Activated T-cell treated with anti-CD3 and anti-CD28 coated beads for 24 hours (primary cell): ENCODE measurements at places on chromosomes 11 and 22.

DNA sequence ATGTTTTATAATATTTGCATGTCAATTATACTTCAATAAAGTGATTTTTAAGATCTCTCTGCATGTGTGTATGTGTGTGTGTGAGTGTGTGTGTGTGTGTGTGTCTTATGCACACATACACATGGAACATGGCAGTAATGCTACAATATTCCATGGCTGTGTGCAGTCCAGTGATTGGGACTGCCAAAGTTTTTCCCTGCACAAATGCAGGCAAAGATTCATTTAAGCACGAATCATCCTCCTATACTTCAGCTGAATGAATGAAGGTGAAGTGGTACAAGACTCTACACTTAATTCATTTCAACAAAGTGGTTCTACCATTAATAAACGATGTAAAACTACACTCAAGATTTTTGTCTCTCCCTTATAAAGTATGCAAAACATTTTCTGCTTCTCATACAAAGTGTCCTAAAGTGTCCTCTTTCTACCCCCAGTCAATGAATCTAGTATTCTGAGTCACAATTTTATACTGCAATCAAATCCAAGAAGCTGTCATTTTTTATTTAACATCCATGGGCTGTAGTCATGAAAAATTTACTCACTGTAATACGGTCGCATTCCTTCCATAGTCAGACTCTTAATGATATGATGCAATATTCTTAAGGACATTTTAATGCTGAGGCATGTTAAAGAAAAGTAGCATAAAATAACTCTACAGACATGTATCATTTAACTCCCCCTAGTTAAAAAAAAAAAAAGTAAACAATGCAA lies 132.4 kb downstream of the TTC28 start:
- no peak for DNase-seq

- no peak for DNase-seq
These were observed 8.1 kb downstream of the OR5A2 start for GRCh38 chr11:59418156-59418555.

- no peak for DNase-seq
These were observed 5.3 kb downstream of the CASP12 start for GRCh38 chr11:104892723-104893511.

DNA sequence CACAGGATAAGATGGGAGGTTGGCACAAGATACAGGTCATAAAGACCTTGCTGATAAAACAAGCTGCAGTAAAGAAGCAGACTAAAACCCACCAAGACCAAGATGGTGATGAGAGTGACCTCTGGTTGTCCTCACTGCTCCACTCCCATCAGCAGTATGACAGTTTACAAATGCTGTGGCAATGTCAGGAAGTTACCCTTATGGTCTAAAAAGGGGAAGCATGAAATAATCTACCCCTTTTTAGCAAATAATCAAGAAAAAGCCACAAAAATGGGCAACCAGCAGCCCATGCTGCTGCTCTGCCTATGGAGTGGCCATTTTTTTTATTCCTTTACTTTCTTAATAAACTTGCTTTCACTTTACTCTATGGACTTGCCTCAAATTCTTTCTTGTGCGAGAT lies 8.7 kb upstream of the PIWIL4 start:
- DNase-seq = no peak

DNA sequence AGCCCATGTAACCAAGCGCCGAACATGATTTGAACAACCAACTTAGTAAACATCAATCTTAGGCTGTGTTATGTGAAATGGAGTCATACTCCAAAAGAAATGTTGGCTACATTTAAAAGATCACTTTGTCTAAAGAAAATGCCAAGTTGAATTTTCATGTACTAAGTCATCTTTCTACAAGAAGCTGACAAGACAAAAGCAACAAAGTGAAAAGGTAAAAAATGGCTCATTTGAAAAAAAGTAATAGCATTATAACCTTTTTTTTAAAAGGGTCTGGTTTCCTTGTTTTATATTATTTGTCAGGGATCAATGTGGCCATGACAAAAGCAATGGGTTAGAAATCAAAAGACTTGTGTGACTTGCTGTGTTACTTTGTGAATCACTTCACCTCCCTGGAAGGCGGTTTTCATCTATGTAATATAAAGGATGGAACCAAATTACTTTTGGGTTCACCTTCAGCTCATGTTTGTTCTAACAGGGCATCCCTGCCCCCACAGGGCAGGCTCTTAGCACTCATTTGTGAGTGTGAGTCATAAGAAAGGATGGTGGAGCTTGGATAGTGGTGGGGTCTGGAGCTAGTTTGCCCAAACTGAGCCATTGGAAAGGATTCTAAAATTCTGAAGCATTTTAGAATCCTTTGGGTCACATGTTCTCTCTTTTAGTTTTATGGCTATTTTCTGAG lies 131.9 kb upstream of the MTMR2 start:
- DNase-seq = peak; percentile 18

DNA sequence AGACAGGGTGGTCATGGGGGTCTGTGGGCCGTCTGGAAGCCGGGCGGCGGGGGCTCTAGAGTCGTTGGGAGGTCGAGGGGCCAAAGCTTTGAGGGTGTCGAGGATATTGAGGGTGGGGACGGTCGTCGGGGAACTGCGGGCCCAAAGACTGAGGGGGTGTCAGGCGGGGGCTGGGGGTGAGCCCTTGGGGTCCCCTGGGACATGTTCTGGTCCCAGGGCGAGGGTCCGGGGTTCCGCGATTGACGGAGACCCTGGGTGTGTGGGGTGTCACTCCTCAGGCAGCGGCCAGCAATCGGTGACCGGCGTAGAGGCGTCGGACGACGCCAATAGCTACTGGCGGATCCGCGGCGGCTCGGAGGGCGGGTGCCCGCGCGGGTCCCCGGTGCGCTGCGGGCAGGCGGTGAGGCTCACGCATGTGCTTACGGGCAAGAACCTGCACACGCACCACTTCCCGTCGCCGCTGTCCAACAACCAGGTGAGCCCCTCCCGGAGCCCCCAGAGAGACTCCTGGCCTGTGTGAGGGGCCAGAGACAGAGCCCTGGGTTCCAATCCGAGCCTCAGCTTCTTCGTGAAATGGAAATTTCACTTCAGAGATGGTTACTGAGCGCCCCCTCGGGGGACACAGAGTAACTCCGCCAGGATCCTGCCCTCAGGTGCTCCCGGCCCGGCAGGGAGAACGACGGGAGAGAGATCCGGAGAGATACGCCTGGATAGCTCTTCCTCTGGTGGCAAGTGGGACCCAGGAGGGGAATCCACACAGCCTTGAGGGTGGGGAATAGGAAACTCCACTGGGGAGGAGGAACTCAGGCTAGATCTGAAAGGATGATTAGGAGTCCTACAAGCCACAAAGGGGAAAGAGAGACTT lies 714 bp downstream of the SDF2L1 start:
- DNase-seq = no peak

DNA sequence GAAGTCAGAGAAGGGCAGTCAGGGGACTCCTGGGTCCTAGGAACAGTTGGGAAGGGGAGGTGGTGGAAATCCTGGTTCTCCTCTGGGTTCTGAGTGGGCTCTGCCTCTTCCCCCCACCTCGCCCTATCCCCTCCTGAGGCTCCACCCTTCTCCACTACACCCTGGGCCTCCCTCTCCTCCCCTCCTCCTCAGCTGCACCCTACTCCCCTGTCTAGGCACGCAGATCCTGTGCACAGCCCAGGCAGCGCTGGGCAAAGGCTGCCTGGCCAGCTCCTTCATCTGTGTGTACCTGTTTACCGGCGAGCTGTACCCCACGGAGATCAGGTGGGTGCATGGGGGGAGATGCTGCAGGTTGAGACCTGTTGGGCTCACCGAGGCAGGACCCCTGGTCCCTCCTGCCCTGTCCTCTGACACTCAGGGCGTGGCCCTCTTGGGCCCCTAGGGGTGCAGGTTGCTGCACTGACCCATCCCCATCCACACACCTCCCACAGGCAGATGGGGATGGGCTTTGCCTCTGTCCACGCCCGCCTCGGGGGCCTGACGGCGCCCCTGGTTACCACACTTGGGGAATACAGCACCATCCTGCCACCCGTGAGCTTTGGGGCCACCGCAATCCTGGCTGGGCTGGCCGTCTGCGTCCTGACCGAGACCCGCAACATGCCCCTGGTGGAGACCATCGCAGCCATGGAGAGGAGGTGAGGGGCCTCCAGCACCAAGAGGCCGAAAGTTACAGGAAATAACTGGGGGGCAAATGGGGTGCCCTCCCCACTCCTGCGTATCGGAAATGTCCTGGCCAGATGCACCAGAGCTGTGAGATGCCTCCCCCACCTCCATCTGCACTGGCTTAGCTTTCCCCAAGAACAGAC lies 25.3 kb upstream of the POLA2 start:
- no peak for DNase-seq

DNA sequence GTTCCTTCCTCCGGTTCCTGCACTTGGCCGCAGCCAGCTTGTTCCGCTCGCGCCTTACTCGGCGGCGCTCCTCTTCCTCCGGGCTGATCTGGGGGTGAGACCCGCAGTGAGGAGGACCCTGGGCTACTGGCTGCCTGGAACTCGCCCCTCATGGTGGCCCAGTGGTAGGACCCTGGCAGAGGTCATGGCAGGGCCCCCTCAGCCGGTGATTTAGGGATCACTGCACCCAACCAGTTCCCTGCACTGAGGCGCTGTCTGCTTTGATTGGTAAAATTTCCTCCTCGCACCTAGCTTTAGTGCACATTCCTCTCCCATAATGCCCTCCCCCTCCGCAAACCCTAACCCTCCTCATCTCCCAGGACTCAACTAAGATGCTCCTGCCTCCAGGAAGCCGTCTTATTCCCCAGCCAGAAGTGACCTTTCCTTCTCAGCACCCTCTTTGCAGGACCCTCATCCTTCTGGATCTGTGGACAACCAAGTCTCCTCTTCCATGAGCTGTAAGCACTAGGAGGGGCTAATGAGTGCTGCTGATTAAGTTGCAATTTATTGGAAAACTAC lies 3.6 kb downstream of the CCDC85B start:
- no peak for DNase-seq

- DNase-seq = no peak
These were observed 292.6 kb downstream of the SWAP70 start for GRCh38 chr11:9956483-9956882.

GRCh38 chr11:65419772-65420481 lies 2.7 kb upstream of the NEAT1 start:
- DNase-seq = peak; percentile 62

- no peak for DNase-seq
These were observed at the start of gene SLC16A8 for GRCh38 chr22:38083931-38084631. TSS of gene SLC16A8 (minus strand) at chr22:38084184. CDS start at chr22:38082873, 1,311 bp downstream.

- no peak for DNase-seq
These were observed 111.8 kb downstream of the CTTN start for GRCh38 chr11:70510106-70510505.

GRCh38 chr22:30694171-30694639 lies 469 bp upstream of the OSBP2 start:
- peak; percentile 21 for DNase-seq

- DNase-seq = no peak
These were observed 12.3 kb downstream of the MPEG1 start for GRCh38 chr11:59200423-59200746.

GRCh38 chr11:27085605-27086004 lies 45.0 kb downstream of the BBOX1 start:
- no peak for DNase-seq

- no peak for DNase-seq
These were observed 71.0 kb downstream of the RBFOX2 start for GRCh38 chr22:35957589-35957988.

- no peak for DNase-seq
These were observed 205.0 kb upstream of the RAG2 start for GRCh38 chr11:36803084-36803483.

DNA sequence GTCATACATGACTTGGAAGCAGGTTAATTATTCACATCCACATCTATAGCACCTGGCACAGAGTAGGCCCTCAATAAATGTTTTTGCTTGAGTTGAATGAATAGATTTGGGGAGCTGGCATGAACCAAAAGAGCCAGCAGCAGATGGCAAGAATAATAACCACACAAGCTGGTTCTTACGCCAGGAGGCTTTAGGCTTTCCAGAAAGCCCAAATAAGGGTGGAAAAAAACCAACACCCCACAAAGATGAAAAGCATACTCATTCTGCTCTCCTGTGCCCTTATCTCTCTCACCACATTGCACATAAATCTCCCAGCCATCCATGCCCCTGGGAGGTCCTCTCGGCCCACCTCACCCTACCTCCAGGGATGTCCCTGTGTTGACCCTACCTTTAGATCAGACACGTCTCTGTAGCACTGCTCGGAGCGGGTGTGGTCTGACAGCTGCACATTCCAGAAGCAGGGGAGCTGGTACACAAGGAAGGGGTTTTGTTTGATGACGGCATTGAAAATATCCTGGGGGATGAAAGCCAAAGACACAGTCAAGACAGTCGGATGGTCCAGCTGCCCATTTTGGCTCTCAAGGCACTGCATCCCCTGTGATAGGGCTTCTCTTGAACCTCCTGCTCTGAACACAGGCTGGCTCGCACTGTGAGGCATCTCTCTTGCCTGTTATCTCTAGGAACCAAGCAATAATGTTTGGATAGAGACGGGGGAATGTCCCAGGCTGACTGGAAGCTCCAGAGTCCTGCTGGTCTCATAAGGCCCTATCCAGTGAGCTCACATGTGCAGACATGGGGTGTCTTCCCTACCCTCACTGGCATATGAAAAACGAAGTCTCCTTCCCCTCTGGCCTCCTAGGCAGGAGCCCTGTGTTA lies 323.6 kb upstream of the SYN3 start:
- DNase-seq = no peak

DNA sequence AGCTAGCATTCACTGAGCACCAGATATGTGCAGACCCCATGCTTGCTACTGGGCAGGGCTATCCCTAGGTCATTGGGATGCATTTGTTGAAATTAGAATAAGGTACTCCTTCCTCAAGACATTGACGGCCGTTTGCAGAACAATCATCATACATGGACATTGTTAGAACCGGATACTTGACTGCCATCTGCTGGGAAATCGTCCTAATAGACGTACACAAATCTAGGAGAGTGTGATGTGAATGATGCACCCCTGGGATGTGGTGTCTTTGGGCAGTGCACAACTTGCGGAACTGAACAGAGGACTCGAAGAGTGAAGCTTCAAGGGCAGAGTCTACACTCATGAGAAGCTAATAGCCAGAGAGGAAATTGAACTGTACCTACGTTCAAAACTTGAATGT lies 35.9 kb downstream of the MYO18B start:
- DNase-seq = no peak

GRCh38 chr11:1077033-1077416 lies 2.4 kb downstream of the MUC2 start:
- no peak for DNase-seq

DNA sequence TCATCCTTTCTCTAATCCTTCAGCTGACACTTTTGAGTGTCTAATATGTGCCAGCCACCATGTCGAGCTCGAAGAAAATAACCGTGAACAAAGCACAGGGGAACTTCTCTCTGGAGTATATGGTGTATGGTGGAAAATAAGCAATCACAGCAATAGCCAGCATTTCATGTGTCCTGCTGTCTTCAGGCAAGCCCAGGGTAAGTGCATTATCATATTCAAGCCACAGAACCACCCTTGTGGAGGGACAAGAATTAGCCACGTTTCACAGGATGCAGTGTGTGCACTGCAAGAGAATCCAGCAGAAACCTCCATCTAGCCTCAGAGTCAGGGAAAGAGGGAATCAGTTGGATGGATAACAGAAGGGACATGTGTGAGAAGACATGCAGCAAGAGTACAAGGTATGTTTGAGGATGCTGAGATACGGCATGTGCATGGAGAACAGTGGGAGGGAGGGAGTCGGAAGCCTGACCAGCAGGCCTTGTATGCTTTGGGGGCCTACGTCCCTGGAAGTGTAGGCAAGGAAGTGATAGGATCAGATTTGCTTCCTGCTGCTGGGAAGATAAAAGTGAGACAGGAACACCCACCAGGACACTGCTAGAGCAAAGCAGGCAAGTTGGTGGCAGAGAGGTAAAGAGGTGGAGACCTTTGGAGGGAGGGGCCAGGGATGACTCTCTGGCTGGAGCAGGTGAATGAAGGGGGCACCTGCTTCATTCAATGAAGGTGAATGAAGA lies 14.7 kb upstream of the GNAZ start:
- no peak for DNase-seq
